ENCODE measurements at places on chromosomes 3 and 15.

GRCh38 chr3:8784676-8785435 lies 15.4 kb upstream of the OXTR start:
- DNase-seq: no peak

GRCh38 chr3:14617508-14618023 lies 34.0 kb upstream of the CCDC174 start:
- no peak for DNase-seq

- no peak for DNase-seq
These were observed 72.7 kb downstream of the SETMAR start for GRCh38 chr3:4375911-4376310.

- peak; percentile 25 for DNase-seq
These were observed 55.2 kb upstream of the CHRNA7 start for GRCh38 chr15:31974855-31975829.

DNA sequence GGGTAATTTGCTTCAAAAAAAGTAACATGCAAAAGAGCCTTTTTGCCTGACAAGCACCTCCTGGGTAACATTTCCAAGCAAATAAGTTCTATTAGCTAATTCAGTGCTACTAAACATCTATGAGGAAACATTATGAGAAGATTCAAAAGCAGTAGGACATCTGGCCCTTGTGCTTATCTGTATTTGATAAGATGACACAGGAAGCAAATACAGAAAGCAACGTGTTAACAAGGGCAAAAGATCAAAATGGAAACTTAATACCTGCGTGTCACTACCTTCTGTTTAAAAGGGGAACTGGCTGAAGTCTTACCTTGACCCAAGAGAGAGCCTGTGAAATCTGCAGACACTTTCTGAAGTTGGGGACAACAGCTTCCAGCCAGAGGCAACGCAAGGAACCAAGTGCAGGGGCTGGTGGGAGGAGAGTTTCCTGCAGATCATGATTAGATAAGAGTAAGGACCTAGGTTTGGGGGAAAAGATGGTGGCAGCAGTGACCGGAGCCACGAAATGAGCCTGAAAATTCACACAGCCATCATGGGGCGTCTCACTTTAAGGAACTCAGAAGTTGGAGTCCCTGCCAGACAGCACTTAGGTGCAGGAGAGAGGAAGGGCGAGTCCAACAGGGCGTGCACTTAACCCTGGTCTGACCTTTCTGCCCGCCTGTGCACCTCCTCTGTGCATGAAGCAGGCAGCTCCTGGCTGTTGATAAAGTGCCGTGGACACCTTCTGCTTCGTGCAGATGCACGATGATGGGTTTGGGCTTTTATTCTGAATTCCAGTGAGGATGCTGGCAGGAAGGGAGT lies 153.6 kb upstream of the BHLHE40 start:
- DNase-seq: no peak

DNA sequence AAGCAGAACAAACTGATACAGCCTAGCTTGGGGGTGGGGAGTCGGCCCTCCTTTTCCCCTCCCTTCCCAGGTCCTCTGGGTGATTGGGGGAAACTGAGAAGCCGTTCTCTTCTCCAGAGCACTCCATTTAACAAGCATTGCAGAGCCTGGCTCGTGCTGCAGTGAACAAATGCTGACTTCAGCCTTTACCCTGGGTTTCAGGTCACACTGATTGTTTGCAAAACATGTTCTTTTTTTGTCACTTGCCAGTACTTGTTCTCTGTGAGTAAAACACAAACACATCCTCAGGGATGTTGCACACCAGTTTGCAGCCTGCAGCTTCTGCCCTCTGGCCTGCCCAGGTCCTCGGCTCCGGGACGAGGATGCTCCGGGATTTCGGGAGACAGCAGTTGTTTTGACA lies 132.8 kb downstream of the PGPEP1L start:
- DNase-seq: no peak

GRCh38 chr15:63623232-63623969 lies 26.2 kb downstream of the FBXL22 start:
- DNase-seq: no peak

- DNase-seq: no peak
These were observed 26.2 kb downstream of the ATOSA start for GRCh38 chr15:52652984-52653383.

DNA sequence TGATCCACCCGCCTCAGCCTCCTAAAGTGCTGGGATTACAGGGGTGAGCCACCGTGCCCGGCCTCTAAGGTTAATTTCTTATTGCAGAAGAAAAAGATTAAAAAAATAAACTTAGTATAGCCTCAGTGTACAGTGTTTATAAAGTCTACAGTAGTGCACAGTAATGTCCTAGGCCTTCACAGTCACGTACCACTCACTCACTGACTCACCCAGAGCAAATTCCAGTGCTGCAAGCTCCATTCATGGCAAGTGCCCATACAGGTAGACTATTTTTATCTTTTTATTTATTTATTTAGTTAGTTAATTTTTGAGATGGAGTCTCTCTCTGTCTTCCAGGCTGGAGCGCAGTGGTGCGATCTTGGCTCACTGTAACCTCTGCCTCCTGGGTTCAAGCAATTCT lies 3.2 kb upstream of the FLNB start:
- DNase-seq: no peak

DNA sequence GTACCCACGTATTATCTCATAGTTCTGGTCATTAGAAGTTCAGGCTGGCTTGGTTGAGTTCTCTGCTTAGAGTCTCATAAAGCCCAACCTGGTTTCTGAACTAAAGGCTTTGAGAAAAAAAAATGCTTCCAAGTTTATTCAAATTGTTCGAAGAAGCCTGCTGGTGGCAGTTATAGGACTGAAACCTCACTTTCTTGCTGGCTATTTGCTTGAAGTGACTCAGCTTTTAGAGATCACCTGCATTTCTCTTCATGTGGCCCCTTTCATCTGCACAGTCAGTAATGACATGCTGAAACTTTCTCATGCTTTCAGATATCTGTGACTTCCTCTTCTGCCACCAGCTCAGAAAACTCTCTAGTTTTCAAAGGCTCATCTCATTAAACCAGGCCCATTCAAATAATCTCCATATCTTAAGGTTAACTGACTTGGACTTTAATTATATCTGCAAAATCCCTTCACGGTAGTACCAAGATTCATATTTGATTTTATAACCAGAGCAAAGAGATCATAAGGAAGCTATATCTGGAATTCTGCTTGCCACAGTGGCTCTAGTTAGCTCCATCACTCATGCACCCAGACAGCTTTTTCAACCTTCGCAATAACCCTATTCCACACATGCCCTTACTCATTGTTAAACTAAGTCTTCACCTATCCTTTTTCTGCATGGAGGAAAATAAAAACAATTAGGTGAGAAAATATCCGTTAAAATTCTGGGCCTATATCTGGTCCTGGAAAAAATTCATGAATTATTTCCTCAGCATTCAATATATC lies 433.8 kb upstream of the CBLB start:
- DNase-seq: no peak

DNA sequence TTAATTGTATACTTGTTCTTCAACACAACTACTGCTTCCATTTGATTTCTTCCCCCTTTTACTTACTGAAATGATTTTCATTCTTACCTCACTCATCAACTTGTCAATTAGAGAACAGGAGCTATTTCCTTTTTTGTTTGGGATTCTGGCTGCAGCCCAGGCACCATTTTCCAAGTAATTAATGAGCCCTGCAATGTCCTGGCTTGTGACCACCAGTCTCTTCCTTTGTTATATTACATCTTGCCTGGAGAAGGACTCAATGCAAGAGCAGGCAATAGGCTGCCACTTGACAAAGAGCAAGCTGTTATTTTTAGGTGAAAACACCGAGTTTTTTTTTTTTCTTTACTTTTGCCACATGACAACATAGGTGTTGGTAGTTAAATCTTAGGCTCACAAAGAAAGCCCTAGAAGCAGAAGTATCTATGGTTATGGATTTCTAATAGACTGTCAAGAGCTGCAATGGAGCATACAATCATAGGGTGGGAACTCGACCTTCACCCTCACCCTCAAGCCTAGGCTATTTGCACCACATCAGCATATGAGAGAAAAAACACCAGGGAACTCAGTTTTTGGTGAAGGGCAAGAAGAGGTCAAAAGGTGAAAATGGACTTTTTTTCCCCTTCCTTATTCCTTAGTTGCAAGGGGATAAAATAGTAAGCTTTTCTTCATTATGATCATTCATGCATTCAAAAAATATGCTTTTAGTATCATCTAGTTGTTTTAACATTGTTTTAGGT lies 114.9 kb downstream of the TNIK start:
- peak; percentile 58 for DNase-seq

DNA sequence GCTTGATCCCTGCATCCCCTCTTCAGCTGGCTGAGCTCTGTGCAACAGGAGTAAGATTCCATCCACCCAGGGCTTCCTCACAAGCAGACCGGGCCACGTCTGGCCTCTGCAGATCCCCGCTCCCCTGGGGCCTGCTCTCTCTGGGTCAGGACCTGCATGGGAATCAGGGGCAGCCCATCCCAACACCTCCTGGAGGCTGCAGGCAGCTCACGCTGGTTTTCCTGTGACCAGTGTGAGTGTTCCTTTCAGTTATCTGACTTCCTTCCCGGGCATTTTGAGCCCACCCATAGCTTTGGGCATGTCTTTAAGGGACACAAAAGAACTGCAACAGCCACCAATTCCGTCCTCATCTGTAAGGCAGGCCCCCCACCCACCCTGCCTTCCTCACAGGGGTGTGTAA lies 16.3 kb downstream of the NUP210 start:
- DNase-seq: no peak

DNA sequence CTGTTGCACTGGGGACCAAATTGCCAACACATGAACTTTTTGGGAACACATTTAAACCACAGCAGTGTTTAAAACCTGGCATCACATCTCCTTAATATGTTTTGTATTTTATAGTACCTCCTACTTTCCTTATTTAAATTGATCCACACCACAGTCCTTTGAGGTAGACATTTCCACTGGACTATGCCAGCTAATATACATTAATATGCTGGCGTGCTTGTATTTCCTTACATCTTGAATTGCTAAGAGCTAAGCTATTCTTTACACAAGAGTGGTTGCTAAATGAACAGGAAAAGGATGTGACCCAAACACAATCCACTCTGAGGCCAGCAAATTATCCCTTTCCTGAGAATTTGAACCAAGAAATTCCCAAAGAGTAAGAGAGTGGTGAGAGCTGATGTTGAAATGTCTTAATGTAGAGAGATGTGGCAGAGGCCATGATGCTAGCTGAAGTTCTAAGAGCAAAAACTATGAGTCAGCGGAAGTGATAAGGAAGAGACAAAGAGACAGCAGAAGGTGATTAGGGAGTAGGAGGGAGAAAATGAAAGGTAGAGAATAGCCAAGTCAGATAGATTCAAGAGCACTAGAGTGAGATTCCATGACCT lies 131.2 kb downstream of the CD47 start:
- DNase-seq: no peak

DNA sequence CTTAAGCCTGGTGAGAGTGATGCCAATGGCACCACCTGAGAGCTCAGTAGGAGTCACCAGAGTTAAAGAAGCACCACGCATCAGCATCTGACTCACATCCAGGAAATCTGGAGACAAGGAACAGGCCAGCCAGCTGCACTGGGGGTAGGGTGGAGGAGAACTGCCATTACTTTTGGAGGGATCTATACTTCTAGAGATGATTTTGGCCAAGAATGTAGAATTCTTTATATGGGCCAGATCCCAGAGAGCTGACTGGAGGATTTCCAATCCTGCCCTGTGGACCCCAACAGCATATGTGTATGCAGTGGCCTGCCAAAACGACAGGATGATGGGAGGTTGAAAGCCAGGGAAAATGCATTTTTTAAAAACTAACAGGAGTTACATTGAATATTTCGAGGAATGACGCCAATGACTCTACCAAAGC lies 29.8 kb downstream of the CCR3 start:
- no peak for DNase-seq

- DNase-seq: no peak
These were observed 17.8 kb downstream of the TTC14 start for GRCh38 chr3:180619723-180620122.

DNA sequence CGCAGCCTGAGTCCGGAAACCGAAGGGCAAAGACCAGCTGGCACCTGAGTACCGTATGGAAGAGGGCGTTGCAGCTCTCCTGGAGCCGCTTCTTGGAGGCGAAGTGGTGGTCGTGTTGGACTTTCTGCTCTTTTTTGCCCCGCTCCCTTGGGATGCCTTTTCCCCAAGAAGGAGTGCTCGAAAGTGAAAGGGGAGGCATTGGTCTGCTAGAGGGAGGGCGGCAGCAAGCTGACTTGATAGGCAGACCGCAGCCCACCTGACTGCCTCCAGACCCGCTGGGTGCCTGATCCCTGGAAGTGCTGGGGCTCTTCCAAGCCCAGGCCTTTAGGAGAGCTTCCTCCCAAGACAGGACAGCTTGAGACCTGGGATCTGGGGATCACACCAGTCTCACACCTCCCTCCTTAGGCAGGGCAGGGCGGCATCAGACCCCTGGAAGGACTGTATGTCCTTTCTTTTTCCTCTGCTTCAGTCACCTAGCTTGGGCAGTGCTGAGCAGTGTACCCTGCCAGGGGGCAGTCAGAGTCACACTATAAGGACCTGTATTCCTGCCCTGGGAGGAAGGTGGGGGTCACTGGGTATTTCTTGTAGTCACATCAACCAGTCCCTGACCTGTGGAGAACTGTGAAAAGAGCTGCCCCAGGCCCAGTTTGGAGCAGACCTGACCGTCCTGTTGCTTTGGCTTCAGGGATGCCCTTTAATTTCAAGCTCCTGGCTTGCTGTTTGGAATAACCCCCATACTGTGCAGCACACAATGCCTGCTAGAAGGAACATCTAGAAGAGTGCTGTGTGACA lies 2.1 kb downstream of the ACVR2B start:
- no peak for DNase-seq

DNA sequence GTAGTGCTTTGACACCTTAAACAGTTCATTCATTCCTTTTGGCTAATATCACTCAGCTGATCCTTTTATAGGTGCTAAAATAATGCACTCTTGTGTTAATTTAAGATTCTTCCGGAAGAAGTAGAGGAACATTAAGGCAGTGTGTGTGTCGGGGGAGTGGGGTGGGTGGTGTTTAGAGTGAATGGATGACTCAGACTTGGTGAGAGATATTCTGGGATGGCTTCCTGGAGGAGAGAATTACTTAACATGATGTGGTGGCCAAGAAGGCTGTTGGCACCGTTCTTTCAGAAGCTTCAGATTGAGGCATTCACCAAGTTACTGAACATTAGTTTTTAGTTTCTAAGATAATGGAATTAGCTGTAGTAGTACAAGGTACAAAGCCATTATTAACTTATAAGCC lies 125.6 kb upstream of the ROPN1 start:
- no peak for DNase-seq

Data from NCI-H1105 (cell line).